ENCODE measurements at places on chromosomes 12 and 14. TPM values are rescaled to one million over a fixed set of nuclear protein-coding genes. Genes with fewer than 3 reads are reported as not detected.

DNA sequence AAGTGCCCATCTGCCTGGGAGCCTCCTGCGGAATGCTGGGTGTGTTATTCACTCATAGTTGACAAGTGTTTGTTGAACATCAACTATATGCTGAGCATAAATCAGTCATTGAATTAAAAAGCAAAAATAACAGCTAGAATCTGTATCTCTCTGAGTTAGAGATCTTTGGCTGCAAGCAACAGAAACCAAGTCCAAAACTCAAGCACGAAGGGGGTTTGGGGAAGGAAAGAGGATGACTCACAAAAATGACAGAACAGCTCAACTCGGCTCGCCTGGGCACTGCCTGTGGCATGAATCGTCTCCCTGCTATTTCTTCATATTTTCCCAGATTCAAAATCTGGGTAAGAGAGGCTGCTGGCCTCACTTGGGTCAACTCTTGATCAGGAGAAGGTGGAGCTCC, 72.6 kb upstream of the NCOR2 start:
- DNase-seq = peak; percentile 81

GRCh38 chr12:45794422-45794821, 64.9 kb downstream of the ARID2 start:
- DNase-seq = no peak

- no peak for DNase-seq
Measured at GRCh38 chr12:26469421-26470180, 274.2 kb downstream of the SSPN start.

- DNase-seq = no peak
Measured at GRCh38 chr12:627863-628741, 35.1 kb downstream of the NINJ2 start.

The DPPA3 gene
- total RNA-seq = not detected

DNA sequence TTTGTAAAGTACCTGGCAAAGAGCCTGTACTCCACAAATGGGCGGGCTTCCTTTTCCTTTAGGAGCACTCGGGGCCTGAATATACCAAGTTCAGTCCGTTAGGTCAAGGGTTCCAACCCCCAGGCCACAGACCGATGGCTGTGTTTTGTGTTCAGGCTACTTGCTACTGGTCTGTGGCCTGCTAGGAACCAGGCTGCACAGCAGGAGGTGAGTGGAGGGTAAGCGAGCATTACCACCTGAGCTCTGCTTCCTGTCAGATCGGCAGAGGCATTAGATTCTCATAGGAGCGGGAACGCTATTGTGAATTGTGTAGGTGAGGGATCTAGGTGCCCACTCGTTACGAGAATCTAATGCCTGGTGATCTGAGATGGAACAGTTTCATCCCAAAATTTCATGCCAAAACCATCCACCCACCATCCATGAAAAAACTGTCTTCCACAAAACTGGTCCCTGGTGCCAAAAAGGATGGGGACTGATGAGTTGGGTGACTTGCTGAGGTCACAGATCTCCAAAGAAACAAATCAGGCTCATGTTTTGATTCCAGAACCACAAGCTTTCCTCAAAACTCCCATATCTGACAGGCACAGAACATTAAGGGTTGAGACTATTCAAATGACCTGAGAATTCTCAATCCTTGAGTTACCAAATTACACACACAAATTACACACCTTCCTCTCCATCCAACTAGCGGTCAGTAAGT, 4.2 kb downstream of the CSRP2 start:
- DNase-seq = no peak

The TEX52 gene
- not detected for total RNA-seq

GRCh38 chr14:80055667-80056496, 155.4 kb downstream of the DIO2 start:
- peak; percentile 34 for DNase-seq

DNA sequence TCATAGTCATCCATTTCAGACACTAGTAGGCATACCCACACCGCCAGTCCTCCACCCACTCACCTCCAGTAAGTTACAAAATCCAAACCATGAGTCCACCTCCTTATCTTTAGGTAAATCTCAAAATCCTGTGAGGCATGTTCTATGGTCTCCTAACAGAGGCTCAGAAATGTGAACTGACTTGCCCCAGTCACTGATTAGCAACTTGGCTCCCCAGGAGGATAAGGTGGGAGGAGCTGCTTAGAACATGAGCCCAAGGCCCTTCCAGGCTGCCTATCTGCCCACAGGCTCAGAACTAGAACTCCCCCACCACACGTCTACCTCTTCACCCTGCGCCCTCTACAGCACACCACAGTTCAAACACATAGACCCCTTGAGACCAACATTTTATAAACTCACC, 19.9 kb downstream of the SETD3 start:
- DNase-seq = no peak

The NOVA1 gene
- total RNA-seq = not detected

DNA sequence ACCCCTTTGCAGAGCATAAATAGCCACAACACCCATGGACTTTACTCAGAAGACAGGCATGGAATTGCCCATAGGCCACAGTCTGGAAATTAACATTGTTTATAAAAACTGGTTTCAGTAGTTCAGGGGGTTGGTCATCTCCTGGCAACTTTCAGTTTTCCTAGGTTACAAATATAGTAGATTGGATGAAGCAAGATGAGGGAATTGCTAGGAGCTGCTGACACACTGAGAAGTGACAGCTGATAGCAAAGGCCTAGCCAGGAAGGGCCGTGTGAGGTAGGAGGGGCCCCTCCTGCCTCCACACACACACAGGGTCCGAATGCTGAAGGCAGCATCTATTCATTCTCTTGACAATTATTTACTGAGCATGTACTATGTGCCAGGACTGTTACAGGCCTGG, 8.3 kb downstream of the GALNT16 start:
- DNase-seq = peak; percentile 58

- DNase-seq = no peak
Measured at GRCh38 chr12:117472983-117473382, 111.6 kb upstream of the NOS1 start.

- DNase-seq = no peak
Measured at GRCh38 chr12:52839436-52840105, 5.5 kb upstream of the KRT79 start.

The MAGOHB gene
- total RNA-seq = 69.1 TPM

GRCh38 chr14:93903342-93904184, 23.6 kb upstream of the FAM181A start:
- DNase-seq = no peak

GRCh38 chr12:21483531-21483930, 17.9 kb downstream of the RECQL start:
- DNase-seq = no peak

GRCh38 chr12:103928682-103929045, 1.5 kb upstream of the HSP90B1 start:
- DNase-seq = no peak

GRCh38 chr14:90308561-90308960, 23.2 kb downstream of the NRDE2 start:
- no peak for DNase-seq

The LRRC23 gene
- total RNA-seq = 4.9 TPM

The SLC8B1 gene
- 11.9 TPM for total RNA-seq
